Activated naive CD4-positive, alpha-beta T cell treated with anti-CD3 and anti-CD28 coated beads, Interleukin-2, amount 50 U/mL, for 72 hours (primary cell): ENCODE measurements at places on chromosomes 3 and 15.

- DNase-seq: no peak
Observed at GRCh38 chr15:59543721-59544547, 67.6 kb upstream of the GCNT3 start.

GRCh38 chr15:40594429-40594836 lies 384 bp downstream of the KNL1 start:
- DNase-seq: no peak

DNA sequence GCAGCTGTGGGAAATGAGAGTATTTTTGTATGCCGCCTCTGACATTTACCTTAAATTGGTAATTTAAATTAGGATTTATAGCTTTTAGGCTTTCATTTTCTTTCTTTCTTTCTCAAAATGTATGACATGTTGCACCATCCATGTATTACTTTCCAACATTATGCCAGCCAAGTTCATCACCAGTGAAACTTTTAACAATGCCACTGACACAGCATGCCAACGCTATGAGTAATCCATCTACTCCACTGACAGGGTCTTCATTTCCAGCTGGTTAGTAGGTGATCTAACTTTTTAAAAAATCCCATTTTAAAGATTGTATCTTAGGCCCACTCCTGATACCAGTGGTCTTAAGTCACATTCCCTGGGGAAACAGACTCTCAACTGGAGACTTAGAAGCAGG lies 21.8 kb upstream of the CLDN16 start:
- DNase-seq: no peak

- no peak for DNase-seq
Observed at GRCh38 chr15:63815796-63816533, 17.8 kb downstream of the HERC1 start.

GRCh38 chr3:23650371-23651140 lies 155.2 kb upstream of the UBE2E1 start:
- DNase-seq: no peak

GRCh38 chr3:42501681-42502428 lies 588 bp upstream of the VIPR1 start:
- peak; percentile 80 for DNase-seq

- DNase-seq: no peak
Observed at GRCh38 chr3:37607604-37608003, 254.1 kb upstream of the CTDSPL start.

- no peak for DNase-seq
Observed at GRCh38 chr3:161014843-161015749, 90.1 kb downstream of the B3GALNT1 start.

- no peak for DNase-seq
Observed at GRCh38 chr15:51075826-51076523, 18.7 kb downstream of the TNFAIP8L3 start.

GRCh38 chr3:30628205-30628900 lies 22.0 kb downstream of the TGFBR2 start:
- no peak for DNase-seq

GRCh38 chr15:33104212-33104611 lies 90.3 kb downstream of the FMN1 start:
- DNase-seq: peak; percentile 10

DNA sequence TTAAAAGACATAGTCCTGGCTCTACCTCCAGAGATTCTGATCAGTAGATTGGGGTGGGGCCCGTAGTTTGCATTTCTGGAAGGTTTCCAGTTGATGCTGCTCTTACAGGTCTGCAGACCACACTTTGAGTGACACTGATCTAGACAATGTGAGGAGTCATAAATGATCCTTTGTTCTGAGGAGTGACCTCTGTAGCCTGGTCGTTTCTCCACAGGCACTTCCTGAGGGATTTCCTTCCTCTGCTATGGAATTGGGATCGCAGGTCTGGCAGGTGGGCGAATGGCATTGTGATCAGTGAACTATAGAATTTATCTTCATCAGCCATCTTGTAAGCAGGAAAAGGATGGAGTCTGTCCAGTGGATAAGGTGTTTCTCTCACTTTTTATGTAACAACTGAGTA lies 5.5 kb downstream of the GFM1 start:
- DNase-seq: no peak

DNA sequence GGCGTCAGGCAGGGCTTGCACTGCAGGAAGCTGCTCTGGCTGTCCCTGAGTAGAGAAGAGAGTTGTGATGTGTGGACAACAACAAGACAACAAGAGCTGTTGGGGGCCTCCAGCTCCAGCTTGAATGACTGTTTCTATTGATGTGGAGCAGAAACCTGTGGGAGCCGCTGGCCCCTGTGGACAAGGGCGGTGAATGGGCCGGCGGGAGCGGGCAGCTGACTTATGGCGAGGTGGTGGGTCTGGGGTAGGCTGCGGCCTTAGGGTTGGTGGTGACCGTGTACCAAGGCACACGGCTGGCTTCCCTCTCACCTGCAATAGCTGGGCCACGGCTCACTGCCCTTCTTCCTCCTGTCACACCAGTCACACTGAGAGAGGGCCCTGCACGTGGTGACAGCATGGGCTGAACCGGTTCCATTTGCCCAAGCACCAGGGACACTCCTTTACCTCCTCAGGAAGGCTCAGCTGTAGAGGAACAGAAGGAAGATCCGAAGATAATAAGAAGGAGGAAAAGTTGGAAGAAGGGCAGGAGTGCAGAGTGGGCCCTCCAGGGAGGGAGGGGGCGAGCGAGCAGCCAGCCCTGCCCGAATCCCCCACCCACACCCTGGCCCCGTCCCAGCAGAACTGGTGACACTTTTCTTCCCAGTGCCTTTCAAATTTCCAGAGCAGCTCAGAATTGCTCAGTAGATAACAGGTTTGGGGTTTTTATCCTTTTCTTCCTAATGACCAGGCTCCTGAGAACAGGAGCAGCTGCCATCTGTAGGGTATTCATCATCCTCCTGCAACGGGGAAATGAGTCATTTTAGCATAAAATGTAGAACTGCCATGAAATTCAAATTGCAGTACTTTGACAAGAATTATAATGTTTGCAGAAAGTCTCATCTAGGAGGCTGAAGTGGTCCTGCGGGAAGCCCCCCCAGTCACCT lies 136.9 kb downstream of the TJP1 start:
- DNase-seq: no peak

DNA sequence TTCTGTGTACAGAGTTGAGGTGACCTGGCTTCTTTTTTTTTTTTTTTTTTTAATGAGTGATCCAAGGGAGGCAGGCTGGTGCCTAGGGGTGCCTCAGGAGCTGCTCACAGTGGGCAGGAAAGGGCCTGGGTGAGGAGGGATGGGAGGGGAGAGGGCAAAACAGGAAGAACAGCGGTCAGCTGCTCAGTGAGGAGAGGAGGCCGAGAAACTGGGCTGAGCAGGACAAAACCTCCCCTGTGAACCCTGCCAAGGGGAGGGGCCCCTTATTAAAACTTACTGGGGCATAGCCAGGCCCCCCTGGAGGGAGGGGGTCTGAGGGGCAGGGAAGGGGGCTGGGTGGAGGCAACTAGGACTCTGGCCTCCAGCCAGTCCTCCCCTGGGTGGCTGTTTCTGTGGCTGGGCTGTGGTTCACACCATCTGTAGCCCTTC lies 3.5 kb downstream of the PLEKHO2 start:
- DNase-seq: no peak

DNA sequence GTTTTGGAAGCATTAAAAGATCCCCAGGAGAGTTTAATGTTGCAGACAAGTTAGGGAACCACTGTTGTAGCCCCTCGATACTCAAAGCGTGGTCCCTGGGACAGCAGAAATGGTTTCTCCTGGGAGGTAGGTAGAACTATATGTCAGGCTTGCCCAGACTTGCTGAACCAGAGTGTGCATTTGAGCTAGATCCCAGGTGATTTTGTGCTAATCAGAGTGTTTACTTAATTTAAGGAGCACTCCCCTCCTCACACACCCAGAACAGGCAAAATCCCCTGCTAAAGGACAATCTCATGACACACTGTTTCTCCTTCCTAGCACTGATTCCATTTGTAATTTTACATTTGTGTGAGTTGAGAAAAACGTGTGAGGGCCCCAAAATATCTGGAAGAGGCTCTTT lies 24.3 kb downstream of the LMCD1 start:
- no peak for DNase-seq

DNA sequence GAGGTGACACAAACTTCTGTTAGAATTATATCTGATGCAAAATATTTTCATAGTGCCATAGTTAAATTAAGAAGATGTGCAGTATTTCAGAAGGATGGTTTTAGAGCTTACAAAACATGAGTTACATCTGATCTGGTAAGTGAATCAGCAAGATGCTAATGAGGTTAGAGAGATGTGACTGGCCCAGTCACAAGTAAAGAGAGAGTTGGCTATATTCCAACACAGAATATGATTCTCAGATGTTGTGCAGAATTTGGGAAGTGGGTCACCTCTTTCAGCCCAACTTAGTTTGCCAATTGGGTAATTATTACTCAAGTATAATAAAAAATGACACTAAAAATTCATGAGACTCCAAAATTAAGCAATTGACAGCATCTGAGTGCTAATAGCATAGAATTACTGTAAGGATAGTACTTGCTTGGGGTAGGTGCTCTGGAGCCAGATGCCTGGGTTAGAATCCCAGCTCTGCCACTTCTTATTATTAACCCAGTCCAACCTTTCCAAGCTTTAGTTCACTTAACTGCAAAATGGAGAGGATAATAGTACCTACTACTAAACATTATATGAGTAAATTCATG lies 30.8 kb downstream of the P2RY1 start:
- no peak for DNase-seq

GRCh38 chr3:87203809-87204208 lies 23.3 kb upstream of the CHMP2B start:
- DNase-seq: no peak

- no peak for DNase-seq
Observed at GRCh38 chr3:150743508-150743907, 19.5 kb downstream of the SIAH2 start.

DNA sequence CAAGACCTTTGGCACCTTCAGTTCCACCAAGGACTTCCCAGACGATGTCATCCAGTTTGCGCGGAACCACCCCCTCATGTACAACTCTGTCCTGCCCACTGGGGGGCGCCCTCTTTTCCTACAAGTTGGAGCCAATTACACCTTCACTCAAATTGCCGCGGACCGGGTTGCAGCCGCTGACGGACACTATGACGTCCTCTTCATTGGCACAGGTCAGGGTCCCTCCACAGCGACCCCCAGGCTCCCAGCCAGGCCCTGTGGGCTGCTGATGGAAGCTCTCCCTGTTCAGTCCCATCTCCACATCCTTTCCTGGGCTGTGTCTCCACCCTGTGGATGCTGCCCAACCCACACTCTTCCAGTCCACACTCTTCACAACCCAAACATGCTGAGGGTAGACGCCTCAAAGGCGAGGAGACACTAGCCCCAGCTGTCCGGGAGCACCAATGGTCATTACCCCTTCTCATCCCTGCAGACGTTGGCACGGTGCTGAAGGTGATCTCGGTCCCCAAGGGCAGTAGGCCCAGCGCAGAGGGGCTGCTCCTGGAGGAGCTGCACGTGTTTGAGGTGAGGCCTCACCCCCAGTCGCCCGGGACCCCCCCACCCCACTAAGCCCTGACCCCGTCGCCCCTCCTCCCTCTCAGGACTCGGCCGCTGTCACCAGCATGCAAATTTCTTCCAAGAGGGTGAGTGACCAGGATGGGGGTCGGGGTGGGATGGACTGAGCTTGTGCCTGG lies 4.3 kb upstream of the LSMEM2 start:
- peak; percentile 87 for DNase-seq

- DNase-seq: no peak
Observed at GRCh38 chr3:60575718-60576272, 675.5 kb downstream of the FHIT start.

GRCh38 chr3:115588201-115589115 lies 34.9 kb upstream of the GAP43 start:
- DNase-seq: no peak

DNA sequence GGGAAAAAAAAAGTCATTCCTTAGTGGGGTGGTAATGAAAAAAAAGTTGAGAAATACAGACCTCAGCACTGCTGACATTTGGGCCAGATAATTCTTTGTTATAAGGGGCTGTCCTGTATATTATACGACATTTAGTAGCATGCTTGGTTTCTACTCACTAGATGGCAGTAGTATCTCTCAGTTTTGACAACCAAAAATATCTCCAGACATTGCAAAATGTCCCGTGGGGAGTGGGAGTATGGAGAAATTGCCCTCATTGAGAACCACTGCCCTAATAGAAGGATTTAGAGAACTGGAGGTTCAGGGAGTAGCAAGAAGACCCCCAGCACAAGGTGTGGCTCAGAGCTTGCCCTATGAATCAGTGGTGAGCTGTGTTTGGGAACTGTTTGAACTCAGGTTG lies 28.6 kb upstream of the TEX264 start:
- DNase-seq: no peak

DNA sequence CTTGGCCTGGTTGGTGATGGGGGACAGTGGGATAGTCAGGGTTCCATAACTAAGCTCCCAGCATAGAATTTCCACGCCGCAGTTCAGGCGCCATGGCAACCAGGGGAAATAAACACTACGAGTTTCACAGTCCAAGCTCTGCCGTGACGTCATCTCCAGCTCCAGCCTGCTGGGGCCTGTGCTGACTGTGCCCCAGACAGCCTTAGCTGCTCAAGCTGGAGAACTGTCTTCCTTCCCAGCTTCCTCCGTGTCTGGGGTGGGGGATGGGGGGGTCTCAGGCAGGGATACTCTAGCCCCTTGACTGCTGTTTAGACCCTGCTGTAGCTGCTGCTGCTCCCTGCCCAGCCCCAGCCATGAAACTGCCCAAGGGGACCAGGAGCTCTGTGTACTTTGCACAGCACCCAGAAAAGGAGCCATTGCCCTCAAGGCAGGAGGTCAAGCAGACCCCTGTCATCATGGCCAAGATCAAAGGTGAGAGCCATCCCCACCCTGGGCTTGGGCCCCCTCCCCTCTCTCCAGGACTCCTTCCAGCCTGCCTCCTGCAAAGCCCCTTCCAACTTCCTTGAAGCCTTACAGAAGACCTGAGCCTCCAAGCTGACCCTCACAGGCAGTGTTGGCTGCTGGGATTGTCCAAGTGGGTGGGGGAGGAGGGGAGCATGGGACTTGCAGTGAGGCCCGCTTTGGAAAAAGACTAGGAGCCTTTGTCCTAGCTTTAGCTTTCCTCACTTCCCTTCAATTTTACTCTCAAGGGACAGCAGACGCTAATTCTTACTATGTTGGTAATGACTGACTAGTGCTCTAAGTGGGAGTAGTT lies 11.4 kb upstream of the CSPG4 start:
- no peak for DNase-seq
